ENCODE measurements at places on chromosomes 7 and 10.
A peak's percentile ranks its signal among the peaks of the same experiment; 100 is the strongest.

DNA sequence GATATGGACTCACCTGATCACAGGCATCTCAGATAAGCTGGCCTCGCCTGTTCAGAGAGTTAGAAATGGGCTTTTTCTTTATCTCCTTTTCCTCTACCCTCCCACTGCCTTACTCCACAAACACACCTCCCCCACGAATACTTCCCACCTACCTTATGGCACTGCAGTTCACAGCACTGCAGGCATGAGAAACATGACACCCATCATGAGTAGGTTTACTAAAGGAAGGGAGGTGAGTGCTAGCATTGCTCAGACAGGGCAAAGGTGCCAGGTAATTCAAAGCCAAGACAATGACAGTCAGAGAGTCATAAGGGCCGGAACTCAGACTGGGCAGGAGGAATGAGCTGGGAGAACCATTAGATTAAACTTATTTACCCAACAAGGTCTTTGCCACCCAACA, 220.6 kb downstream of the FAM107B start:
- no peak for DNase-seq

DNA sequence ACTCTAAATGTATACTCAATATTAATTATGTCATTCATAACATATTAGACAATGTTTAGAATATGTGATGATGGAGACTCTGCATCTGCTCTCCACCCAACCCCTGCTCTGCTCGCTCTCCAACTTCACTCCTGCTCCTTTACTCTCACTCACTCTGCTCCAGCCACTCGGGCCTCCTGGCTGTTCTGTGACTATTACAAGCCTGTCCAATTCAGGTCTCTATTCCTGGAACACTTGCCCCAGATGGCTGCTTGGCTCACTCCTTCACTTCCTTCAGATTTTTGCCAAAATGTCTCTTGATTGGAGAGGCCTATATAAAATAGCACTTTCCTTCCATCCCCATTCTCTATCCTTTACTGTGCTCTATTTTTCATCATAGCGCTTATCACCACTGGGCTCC, 84.8 kb downstream of the HBP1 start:
- no peak for DNase-seq

- DNase-seq, result no peak
Measured at GRCh38 chr7:139960157-139960556, 102.6 kb downstream of the PARP12 start.

GRCh38 chr7:125355899-125356298, 426.3 kb upstream of the POT1 start:
- no peak for DNase-seq

DNA sequence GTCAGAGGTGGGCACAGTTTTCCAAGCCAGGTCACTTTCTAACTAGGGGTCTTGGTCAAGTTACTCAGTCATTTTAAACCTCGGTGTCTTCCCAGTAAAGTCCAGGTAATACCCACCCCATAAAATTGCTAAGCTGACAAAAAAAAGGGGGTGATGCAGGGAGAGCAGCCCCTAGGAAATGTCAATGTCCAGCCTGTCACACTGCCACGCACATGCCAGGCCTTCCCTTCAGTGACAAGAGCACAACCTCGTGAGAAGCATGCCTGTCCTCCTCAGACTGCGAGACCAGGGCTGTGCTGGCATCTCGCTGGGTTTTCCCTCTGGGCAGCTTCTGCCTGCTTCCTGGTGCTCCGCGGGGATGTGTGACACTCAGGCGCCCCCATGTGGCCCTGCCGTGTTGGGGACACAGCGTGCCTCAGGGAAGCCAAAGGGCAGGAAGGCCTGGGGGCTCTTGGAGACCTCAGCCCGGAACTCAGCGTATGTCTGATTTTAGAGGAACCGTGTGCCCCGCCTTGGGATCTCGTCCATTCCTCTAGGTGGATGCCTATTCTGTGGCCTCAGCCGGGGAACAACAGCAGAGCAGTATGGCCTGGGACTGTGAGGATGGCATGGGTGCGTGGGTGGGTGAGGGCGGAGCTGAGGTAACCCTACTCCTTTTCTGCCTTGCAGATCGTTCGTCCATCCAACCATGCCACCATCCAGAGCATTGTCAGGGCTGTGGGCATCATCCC, 10.2 kb upstream of the GDF2 start:
- peak; percentile 68 for DNase-seq

- no peak for DNase-seq
Measured at GRCh38 chr7:135215698-135216097, 4.4 kb upstream of the WDR91 start.

GRCh38 chr10:43453266-43453831, 16.4 kb downstream of the ZNF487 start:
- DNase-seq, result no peak

DNA sequence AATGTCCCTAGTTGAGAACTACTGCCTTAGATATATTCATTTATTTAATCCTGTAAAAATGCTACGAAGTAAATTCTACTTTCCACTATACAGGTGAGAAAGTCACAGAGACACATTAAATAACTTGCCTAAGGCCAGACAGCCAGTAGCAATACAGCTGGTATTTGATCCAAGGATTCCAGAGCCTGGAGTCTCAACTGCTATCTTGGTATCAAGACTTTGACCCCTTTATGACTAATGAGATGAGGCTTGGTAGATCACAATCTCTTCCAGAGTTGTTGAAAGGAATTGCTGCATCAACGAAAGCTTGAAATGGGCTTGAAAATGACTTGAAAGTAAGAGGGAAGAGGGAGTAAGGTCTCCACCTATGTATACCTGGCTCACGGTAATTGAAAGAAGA, 83.3 kb downstream of the ORC5 start:
- no peak for DNase-seq

DNA sequence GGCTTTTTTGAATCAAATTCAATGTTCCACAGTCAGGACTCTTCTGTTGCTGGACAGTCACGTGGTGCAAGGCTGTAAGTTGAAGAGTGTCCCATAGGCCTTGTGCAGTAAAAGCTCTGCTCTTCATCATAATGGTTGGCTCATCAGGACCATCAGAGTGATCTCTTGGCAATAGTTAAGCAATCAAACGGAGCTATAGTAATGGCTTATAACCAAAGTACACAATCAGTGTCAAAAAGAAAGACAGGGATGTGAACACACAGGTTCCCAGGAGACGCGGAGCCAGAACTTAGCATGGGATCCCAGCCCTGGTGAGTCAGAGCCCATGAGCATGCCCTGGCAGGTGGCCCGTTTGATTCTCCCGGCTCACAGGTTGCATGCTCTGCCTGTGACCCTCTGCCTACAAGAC, 10.8 kb upstream of the GPNMB start:
- DNase-seq, result no peak

DNA sequence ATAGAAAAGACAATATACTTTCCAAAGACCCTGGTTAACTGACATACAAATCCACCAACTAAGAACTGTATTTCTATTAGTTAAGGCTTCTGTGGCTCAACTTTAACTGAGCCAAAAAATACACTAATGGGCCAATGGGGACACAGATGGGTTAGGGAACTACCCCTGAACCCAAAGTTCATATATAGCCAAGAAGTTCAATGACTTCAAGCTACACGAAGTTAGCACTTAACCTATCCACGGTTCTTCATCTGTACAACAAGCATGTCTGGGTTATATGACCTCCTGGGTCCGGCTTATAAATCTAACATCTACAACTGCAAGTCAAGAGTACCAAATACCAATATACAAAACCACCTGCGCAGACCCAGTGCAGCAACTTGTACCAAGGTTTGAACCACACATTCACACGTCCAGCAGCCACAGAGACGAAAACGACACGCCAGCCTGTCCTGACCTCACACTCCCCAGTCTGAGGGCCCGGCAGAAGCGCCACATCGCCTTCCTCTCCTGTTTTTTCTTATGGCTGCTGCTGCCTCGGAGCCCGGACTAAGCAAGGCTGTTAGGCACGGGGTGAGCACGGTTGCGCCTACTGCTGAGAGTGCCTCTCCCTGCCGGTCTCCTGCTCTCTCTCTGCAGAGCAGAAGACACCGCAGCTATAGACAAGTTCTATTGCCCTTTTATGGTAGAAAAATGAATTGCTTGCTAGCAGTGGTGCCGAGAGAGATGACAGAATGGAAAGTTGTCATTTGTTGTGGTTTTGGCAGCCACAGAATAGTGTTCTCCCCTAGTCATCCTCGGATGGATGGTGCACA, 86.3 kb downstream of the RNF216 start:
- DNase-seq, result no peak

GRCh38 chr10:103463499-103463898, 4.8 kb upstream of the CALHM1 start:
- DNase-seq, result no peak

DNA sequence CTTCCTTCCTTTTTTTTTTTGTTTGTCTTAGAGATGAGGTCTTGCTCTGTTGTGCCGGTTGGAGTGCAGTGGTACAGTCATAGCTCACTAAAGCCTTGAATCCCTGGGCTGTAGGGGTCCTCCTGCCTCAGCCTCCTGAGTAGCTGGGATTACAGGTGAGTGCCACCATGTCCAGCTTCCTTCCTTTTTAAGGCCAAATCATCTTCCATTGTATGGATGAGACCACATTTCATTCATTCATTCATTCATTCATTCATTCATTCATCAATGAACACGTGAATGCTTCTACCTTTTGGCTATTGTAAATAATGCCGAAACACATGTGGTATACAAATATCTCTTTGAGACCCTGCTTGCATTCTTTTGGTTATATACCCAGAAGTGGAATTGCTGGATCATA, 60.0 kb upstream of the BAIAP2L1 start:
- DNase-seq, result no peak

DNA sequence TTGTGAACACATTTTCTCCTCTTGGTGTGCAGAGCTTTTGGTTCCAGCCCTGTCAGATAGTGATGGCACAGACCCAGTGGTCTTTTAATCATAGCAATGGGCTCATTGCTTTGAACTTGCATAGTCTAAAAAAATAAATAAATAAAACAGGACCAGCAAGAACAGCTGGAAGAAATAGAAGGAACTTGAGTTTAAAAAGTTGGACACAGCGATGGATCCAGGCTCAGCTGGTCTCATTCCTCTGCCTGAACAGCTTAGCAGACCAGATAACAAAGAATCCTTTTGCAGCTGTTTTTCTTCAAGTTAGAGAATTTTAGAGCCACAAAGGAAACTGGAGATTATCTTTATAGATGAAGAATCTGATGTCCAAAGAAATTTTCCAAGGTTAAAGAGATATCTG, 1005.6 kb downstream of the LRMDA start:
- DNase-seq, result no peak

- DNase-seq, result no peak
Measured at GRCh38 chr7:158707610-158708009, 3.0 kb upstream of the NCAPG2 start.

- DNase-seq, result no peak
Measured at GRCh38 chr7:87110778-87111177, 41.5 kb upstream of the DMTF1 start.

DNA sequence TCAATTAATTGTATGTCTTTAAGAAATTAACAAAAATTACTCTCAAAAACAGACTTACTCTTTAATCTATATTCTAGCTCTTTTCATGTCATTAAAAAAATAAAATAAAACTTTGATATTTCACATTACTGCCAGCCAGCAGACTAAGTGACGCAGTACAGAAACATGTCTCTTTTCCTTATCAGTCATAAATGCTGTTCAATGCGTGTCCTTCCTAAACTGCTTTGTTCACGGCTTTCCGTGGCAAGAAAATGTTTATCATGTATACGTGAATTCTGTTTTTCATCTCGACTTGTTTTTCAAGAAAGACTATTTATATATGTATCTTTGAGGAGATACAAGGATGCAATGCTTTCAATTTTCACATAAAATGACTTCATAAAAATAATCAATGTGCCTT, 182.4 kb downstream of the DOCK4 start:
- DNase-seq, result no peak

Data from HuH-7.5 (cell line).